ENCODE measurements at places on chromosomes 11 and 22. TPM values are rescaled to one million over a fixed set of nuclear protein-coding genes. Genes with fewer than 3 reads are reported as not detected.

CHST1 gene
- polyA plus RNA-seq: not detected

MIOX gene
- not detected for polyA plus RNA-seq

LRRC56 gene
- 0.92 TPM for polyA plus RNA-seq

HTR3A gene
- 1.8 TPM for polyA plus RNA-seq

LRRC55 gene
- polyA plus RNA-seq: not detected

PANX2 gene
- polyA plus RNA-seq: not detected

OR6A2 gene
- not detected for polyA plus RNA-seq

MS4A6E gene
- not detected for polyA plus RNA-seq

HOATZ gene
- polyA plus RNA-seq: not detected

SHANK2 gene
- polyA plus RNA-seq: not detected

OR2D2 gene
- not detected for polyA plus RNA-seq

KRTAP5-1 gene
- polyA plus RNA-seq: not detected

HEPN1 gene
- polyA plus RNA-seq: not detected

Data from naive B cell (primary cell).